Anterior cingulate cortex (tissue), 58 donors: ENCODE measurements at places on chromosomes 13 and 19.

DNA sequence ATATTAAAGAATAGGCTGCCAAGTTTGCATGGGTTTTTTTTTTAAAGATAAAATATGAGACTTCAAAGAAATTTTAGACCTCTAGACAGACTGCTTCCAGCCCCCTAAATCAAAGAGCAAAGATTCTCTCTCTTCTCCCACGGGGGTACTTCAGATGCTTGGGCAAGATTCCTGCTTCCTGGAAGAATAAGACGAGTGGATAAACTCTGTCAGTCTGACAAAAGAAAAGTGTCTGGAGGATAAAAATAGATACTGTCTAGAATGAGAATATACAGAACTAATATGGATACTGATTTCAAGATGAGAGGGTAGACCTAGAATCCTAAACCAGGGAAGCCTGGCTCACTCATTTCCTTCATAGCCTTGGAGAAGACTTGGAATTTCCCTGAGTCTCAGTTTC is 435.1 kb downstream of the FOXO1 start:
- no peak for DNase-seq

DNA sequence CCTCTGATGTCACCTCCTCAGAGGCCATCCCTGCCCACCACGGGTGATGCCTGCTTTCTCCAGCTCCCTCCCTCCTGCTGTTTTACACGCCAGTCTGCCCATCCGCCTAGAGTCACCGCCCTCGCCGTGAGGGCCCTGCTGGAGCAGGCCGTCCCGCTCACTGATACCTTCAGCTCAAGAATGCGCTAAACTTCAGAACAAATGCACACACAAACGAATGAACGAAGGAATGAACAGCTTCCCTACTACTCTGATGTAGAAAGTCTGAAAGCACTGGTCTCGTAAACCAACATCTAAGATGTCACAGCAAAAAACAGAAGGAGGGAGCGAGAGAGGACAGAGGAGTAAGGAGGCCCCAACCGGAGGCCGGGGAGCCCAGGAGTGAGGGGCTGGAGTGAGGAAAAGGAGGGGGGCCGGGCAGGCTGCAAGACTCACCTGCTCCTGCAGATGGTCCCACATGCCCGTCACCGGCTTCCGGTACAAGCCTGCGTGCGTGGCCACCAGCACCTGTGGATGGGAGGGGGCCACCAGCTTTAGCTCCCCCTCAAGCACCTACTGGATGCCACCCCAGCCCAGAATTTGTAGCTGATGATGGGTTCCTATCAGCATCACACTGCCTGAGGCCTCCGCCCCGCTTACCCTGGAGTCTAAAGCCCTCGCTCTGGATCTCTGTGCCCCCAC is 4.0 kb downstream of the PNKP start:
- DNase-seq = no peak

DNA sequence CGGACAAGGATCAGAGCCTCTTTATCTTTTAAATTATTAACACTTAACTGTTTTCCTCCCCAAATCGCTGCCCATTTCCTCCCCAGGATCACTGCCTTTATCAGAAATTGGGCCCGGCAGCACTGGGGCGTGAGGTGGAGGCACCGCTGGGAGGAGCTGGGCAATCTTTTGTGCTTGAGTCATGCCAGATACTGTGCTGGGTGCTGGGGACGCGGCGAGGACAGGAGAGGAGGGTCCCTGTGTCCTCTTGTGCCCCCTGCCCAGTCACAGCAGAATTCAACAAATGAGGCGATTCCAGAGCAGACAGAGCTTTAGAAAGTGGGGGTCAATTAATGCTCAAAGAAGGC is 347.8 kb downstream of the ZNF536 start:
- no peak for DNase-seq

DNA sequence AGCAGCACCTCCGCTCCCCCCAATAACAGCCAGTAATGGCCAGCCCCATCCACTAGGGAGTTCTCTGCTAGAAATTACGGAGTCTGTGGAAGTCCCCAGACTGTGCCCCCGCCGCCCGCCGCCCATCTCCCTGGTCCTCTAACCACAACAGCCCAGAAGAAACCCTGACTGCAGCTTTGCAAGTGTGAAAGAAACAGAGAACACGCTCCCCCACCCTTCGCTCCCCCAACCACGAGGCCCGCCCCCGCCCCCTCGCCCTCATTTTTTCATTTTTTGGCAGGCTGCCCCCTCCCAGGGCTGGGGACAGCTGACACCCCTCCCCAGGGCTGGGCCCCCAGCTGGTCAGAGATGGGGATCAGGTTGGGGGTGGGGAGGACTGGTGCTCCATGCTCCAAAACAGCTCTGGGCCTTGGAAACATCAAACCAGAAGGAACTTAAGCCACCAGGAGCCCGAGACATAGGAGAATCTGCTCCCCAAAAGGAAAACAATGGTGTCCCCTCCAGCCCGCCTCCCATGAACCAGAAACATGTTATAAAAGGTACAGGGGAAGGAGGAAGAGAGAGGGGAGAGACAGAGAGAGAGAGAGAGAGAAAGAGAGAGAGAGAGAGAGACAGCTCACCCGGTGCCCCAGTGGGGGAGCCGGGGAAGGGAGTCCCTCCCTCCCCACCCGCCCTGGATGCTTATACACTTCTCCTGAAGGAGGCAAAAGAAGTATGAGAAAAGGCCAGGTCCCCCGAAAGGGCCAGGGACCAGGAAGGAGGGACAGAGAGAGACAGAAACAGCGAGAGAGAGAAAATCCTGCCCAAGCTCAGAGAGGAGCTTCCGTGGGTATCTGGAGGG is 29.8 kb upstream of the ASF1B start:
- DNase-seq = no peak

DNA sequence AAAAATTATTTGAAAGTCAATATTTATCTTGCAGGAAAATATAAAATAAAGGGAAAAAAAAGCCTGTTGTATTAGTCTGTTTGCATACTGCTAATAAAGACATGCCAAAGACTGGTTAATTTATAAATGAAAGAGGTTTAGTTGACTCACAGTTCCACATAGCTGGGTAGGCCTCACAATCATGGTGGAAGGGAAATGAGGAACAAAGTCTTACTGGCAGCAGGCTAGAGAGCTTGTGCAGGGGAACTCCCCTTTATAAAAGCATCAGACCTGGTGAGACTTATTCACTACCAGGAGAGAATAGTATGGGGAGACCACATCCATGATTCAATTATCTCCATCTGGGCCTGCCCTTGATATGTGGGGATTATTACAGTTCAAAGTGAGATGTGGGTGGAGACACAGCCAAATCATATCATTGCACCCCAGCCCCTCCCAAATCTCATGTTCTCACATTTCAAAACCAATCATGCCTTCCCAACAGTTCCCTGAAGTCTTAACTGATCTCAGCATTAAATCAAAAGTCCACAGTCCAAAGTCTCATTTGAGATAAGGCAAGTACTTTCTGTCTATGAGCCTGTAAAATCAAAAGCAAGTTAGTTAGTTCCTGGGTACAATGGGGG is 1416.5 kb upstream of the SPRY2 start:
- DNase-seq = no peak

DNA sequence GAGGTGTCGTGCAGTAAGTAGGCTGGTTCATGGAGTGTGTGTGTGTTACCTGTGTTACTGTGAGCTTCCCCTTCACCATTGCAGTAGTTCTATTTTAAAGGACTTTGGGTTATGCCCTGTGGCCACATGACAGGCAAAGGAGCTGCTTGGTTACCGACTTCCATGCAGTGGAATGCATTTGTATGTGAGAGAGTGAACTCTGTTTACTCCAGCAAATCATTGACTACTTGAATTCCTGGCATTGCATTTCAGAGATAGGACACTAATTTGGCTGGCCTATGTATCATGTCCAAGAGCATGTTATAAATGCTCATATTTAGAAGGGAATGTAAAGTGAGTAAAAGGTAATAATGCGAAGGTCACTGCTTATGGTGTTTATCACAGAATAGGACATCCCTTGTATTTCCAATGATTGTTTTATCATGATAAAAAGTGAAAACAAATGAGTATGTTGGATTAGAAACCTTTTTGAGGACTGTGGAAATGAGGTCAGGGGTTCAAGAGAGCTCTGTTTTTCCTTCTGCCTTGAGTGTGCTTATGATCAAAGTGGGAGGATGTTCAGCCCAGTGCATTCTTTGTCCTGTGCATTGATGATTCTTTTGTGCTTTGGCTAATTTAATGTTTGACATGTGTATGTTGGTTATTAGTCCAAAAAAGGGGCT is 156.5 kb downstream of the LMO7 start:
- DNase-seq = no peak

- no peak for DNase-seq
Observed at GRCh38 chr13:80787604-80788003, 446.7 kb upstream of the SPRY2 start.

DNA sequence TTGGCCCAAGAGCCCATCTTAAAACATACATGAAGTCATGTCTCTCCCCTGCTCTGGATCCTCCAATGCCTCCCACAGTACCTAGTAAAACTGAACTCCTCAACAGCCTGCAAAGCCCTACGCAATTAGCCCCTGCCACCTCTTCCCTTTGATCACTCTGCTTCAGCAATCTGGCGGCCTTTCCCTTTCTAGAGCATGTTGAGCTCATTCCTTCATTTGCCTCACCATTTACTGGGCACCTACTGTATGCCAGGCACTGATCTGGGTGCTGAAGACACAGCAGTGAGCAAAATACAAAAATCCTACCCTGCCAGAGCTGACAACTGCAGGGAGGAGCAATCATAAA is 2.9 kb downstream of the KEAP1 start:
- DNase-seq = no peak

- DNase-seq = no peak
Observed at GRCh38 chr19:41774515-41774980, 19.2 kb downstream of the CEACAM6 start.

DNA sequence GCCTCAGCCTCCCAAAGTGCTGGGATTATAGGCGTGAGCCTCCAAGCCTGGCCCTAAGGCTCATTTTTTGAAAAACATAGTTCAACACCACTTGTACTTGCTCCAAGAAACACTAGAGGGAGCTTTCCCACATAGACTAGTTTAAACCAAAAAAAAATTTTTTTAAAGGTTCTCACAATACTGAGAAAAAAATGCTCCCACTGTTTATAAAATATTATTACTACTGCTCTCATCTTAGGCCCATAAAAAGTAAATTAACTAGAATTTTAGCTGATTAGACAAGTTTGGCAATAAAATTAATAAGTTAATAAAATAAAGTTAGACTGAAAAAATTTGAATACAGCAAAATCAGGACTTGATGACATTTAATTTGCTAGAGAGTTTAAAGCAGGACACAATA is 109.5 kb downstream of the TBC1D4 start:
- no peak for DNase-seq

GRCh38 chr19:9644472-9644871 is 23.4 kb upstream of the ZNF561 start:
- DNase-seq = no peak

DNA sequence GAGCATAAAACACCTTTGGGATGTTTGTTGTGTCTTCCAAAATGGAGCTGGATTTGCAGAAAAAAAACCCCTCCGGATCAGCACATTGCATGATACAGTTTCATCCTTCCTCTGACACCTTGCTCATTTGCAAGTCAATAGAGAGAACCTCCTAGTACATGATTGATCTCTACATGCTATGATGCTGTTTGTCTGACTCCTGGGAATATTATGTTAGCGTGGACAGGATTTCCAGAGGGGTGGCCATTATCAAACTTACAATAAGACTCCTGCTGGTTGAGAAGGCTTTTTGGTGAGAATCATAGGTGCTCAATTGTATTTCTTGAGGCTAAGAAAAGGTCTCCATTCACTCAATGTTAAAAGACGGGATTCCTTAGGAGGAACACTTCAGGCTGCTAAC is 75.9 kb upstream of the SCEL start:
- DNase-seq = no peak

DNA sequence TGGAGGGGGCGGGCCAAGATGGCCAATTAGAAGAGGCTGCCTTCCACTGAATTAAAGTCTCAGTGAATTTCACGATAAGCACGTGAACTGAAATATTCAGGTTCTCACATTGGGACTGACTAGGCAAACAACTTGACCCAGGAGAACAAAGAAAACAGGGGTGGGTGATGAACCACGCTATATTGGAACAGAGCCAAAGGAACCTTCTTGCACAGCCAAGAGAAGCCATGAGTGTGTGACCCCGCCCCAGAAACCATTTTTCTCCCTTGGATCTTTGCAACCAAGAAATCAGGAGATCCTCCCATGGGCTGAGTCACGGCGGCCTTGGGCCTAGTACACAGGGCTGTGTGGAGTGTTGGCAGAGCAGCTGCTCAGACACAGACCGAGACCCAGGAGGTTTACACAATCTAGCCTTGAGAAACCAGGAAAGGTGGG is 36.8 kb downstream of the ERICH4 start:
- DNase-seq = no peak

GRCh38 chr13:65826657-65827056 is 1403.5 kb downstream of the PCDH9 start:
- no peak for DNase-seq

GRCh38 chr13:51297556-51297955 is 41.9 kb upstream of the SERPINE3 start:
- DNase-seq = no peak

DNA sequence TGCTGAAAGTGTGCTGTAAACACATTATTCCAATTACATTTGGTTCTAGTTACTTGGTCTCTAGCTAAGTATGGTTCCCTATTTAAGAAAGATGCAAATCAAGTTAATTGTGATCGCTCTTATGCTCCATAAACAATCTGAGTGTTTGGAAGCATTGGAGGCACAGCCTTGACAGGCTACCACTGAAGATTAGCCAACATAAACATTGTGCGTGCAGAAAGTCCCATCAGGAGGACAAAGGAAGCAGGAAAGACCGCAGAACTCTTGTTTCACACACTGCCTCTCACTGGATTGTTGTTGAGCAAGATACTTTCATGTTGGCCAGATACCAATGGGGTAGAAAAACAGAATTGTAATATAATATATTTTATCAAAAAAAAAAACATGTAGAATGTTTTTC is 814.4 kb downstream of the EFNB2 start:
- no peak for DNase-seq

- no peak for DNase-seq
Observed at GRCh38 chr13:74570834-74571233, 436.6 kb upstream of the KLF12 start.

DNA sequence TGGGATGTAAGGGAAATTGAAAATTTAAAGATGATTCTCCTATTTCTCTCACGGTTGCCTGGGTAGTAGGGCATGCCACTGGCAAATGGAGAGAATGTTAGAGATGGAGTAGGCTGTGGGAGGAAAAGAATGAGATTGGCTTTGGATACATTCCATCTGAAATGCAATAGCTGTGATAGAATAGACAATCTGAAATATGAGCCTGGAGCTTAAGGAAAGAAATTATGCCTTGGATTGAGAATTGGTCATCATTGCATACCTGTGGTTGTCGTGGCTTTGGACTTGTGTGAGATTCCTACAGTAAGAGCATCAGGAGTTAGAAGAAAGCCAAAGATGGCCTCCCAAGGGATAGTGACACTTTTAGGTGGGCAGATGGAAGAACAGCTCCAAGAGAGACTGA is 305.1 kb upstream of the SLC10A2 start:
- no peak for DNase-seq

DNA sequence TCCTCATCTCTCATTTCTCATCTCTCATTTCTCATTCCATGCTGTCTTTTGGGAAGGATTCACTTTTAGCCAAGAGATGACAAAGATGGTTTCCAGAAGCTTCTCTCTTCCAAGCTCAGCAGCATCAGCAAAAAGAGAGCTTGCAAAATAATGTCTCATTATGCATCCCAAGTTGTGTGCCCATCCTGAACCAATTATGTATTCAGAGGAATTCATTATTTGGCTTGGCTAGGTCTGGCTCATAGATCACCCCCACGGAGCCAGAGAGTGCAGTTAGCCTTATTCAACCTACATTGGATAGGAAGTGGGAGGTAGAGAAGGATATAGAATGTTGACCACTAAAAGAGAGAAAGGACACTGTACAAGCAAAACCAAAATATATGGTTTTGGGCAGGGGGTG is 5.4 kb upstream of the OLFM2 start:
- no peak for DNase-seq
